HT-29 (cell line): ENCODE measurements at places on chromosomes 16 and 17.

DNA sequence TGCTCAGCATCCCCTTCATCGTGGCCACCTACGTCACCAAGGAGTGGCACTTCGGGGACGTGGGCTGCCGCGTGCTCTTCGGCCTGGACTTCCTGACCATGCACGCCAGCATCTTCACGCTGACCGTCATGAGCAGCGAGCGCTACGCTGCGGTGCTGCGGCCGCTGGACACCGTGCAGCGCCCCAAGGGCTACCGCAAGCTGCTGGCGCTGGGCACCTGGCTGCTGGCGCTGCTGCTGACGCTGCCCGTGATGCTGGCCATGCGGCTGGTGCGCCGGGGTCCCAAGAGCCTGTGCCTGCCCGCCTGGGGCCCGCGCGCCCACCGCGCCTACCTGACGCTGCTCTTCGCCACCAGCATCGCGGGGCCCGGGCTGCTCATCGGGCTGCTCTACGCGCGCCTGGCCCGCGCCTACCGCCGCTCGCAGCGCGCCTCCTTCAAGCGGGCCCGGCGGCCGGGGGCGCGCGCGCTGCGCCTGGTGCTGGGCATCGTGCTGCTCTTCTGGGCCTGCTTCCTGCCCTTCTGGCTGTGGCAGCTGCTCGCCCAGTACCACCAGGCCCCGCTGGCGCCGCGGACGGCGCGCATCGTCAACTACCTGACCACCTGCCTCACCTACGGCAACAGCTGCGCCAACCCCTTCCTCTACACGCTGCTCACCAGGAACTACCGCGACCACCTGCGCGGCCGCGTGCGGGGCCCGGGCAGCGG, 3.2 kb downstream of the UTS2R start:
- DNase-seq: no peak

GRCh38 chr17:79242873-79243602, 168.4 kb downstream of the ENGASE start:
- no peak for DNase-seq

DNA sequence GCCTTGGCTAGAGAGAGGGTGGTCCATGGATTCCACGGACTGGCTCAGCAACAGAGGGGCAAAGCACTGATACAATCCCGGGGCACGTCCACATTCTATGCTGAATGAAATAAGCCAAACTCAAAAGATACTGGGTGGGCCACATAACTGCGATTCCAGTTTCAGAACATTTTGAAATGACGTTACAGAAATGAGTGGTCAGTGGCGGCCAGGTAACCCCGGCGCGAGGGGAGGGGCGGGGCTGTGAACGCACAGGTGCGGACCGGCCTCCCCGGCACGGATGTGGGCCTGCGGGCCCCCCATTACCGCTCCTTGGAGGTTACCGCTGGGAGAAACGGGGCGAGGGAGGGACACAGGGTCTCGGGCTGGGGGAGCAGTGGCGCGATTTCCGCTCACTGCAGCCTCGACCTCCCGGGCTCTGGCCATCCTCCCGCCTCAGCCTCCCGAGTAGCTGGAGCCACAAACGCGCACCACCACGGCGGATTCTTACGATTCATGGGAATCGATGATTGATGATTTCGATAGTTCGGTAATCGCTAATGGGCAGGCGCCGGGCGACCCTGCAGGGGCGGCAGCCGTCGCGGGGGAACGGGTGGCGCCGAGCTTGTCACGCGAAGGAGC, 559 bp downstream of the MVD start:
- no peak for DNase-seq

DNA sequence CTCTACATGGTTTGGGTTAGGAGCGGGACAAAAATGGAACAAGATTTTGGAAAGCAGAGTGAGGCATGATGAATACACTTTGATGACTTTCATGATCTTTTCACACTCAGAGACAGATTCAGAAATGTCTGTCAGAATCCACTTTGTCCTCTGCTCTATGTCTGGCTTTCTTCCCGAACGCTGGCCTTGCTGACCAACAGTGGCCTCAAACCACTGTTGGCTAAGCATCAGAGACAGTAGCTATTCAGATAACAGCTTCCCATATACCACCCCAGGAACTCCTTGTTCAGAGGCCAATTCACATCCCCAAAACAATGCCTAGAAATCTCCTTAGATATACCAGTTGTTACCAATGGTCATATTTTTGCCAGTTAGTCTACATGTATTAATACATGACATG, 40.9 kb downstream of the FBXL20 start:
- no peak for DNase-seq

GRCh38 chr16:88512728-88513696, 57.2 kb upstream of the ZC3H18 start:
- no peak for DNase-seq

- DNase-seq: no peak
These were observed 104.5 kb downstream of the CRLF3 start for GRCh38 chr17:30720013-30720471.
